HuH-7.5 (cell line): ENCODE measurements at places on chromosomes 3 and 15.

GRCh38 chr15:61393949-61394348 lies 164.8 kb upstream of the RORA start:
- no peak for DNase-seq

- DNase-seq: no peak
These were observed 57.6 kb downstream of the ADAMTS17 start for GRCh38 chr15:100284191-100284590.

DNA sequence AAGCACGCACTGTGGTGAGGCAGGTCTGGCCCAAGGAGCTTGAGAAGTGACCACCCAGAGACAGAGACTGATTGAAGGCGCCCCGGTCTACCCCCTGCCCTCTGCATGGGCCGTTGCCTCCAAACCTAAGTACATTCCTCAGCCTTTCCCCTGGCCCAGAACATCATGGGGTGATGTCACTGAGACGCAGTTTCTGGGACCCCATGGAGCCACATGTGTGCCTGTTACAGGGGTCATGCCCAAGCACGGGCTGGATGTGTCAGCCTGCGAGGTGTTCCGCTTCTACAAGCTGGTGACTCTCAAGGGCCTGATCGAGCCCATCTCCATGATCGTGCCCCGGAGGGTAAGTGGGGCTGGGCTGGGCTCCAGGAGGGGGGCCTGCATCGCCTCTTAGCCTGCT lies 102.2 kb downstream of the ANP32A start:
- DNase-seq: no peak

DNA sequence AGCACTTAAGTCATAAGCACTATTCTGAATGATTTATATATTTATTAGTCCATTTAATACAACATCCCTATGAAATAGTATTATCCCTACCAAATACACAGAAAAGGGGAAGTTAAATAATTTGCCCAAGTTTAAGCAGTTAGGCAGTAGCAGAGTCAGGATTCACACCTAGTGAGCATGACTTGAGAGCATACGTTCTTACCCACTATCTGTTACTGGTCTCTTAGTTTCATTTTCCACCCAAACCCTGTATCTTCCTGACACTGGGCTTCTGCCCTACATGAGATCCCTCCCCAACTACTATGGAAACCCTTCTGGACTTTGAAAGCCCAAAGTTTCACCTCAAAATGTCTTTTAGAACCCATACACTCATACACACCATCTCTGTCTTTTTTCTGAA lies 4.4 kb upstream of the ATOSA start:
- DNase-seq: no peak

DNA sequence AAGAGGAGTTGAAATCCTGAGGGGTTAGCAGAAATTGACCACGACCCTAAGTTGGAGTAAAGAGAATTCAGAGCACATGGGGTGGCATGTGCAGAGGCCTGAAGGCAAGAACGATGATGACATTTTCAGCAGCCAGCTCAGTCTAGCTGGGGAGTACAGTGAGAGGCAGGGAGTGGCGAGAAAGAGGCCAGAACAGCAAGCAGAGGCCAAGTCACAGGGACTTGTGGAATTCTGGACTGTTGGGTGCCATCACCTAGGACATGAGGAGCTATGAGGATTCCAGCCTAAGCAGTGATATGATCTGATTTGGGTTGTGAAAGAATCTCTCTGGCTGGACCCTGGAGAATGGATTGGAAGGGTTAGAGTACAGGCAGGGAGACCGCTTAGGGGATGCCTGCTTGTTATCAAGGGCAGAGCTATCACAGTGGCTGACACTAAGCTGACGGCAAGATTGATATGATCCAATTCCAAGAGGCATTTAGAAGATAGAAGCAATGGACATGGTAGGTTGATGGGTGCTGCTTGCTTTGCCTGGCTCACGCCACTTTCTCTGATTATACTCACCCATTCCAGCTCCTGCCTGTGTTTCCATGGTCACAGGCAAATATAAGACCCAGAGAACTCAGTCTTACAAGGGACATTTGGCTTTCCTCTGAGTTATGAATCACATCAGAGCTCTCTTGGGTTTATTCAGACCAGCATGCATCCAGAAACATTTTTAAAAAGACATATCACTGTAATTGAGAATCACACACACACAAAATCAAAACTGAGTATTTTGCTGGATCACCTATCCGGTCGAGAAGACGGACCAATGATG lies 66.4 kb downstream of the LRTM1 start:
- DNase-seq: no peak

GRCh38 chr3:16504242-16504641 lies 9.3 kb downstream of the RFTN1 start:
- no peak for DNase-seq

DNA sequence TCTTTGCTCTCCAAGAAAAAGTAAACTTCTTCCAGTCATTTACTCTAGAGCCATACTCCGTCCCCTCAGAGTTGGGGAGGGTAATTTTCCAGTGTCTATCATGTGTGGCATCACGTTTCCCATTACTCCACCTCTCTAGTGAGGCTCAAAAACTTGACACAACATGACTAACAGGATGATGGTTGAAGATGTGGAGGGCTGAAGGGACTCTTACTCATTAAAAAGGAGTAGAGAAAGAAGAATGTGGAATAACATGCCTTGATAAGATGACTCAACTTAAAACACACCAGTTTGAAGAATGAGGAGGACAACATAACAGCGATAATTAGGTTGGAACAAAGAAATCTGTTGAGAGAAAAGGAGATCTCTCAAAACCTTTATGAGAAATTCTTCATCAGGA lies 894.3 kb downstream of the OTOL1 start:
- no peak for DNase-seq

GRCh38 chr3:124741027-124741426 lies 10.8 kb downstream of the UMPS start:
- DNase-seq: no peak

DNA sequence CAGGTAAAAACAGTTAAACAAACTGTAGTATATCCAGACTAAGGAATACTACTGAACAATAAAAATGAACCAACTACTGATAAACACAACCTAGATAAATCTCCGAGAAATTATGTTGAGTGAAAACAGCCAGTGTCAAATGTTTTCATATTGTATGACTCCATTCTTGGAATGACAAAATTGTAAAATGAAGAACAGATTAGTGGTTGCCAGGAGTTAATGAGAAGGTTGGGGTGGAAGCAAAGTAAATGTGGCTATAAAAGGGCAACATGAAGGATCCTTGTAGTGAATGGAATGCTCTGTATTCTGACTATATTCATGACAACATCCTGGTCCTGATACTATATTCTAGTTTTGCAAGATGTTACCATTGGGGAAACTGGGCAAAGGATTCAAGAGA lies 27.5 kb upstream of the ACKR4 start:
- no peak for DNase-seq

GRCh38 chr3:115825046-115825445 lies 201.7 kb downstream of the GAP43 start:
- no peak for DNase-seq

DNA sequence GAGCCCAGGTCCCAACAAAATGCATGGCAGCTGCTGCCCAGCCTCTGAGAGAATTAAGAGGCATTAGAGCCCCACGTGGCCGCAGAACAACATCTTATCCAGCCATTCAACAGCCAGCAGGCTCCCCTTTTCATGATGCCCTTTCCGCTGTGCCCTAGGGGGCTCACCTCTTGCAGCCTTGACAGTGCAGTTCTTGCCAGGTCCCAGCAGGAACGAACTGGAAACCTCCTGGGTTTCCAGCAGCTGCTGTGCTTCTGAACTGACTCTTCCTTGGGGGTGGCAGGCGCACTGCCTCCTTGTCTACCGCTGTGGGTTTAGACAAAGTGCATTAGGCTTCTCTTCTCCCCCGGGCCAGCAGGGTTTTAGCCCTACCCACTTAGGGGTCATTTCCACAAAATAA lies 85.2 kb downstream of the FAM174B start:
- DNase-seq: no peak

DNA sequence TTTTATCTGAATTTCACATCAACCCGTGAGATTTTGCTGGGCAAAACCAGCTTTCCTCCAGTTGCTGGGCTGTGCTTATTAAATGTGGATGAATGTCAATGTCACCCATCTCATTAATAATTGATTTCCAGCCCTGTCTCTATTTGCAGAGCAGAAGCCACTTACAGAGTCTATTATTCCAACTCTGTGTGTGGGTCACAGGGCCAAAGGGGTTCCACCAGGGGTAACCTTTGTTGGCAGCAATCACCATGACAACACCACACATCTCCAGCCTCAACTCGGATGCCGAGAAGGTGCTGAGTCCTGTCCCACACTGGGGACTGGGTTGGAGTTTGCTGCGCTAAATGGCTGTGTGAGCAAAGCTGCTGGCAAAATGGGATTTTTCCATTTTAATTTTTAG lies 51.1 kb upstream of the WNT5A start:
- no peak for DNase-seq

GRCh38 chr3:79027593-79027992 lies 740.2 kb downstream of the ROBO1 start:
- DNase-seq: no peak

DNA sequence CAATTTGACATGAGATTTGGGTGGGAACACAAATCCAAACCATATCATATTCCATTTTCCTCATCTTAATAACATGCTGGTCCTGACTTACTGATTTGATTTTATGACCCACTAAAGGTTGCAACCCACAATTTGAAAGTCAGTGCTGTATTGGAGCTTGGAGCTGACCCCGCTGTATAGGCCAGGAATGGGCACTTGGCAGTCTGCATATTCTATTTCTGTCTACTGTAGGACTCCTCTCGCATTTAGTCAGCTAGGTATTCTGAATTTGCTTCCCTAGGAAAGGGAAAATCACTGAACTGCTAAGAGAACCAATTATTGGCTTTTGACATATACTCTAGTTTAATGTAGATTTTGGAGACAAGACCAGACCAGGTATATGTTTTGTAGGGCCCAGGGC lies 157.0 kb downstream of the MFSD1 start:
- no peak for DNase-seq

DNA sequence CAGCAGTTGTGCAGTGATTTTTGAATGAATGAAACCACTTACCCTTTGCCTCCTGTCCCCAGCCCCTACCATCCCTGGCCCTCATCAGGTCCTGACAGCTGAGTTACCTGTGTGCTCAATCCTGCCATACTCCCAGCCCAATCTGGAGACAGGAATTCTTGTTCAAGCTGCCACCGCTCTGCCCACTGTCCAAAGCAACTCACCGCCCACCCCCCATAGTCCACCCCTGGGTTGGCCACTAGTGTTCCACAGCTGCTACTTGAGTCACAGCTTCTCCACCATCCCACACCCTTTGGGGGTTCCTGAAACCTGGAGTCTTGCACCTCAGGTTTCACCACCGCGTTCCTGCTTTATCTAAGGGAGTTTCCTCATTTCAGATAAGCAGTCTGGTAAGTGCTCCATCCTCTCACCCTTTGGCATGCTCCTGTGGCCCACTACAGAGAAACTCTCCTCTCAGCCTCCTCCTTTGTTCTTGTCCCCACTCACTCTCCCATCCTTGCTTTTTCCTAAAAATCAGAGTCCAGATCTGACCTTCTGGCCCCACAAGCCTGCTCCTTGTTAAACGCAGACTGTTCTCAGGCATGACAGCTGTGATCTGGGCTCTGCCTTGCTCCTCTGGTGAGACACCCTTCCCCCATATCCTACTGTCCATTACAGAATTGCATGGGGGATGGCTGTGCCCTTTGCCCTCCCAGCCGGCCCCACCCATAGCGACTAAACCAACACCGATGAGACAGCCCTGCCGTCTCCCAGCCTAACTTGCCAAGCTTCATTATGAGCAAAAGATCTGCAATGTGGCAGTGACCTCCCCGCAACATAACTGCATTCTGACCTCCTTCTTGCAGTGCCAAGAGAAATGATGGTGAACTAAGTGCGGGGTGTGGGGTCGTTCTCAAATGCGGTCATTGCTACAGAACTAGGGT lies 50.0 kb downstream of the CYP19A1 start:
- DNase-seq: peak; percentile 77

- no peak for DNase-seq
These were observed 49.7 kb upstream of the UTS2B start for GRCh38 chr3:191380001-191380400.

DNA sequence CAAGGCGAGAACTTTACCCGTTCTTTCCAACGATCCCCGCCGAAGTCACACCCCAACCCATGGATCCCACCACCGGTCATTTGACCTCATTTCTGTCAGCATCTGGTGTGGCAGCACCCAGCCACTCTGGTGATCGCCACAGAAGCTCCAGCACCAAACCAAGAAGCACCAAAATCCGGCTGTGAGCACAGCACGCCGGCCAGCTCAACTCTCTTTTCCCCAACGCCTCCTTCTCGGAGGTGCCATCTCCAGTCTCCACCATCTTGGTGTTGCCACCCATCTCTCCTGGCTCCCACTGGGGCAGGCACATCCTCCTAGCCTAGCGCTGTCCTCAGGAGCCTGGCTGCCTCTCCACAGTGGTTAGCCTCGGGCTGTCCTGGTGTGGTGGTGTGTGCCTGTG lies 6.5 kb downstream of the MUC4 start:
- DNase-seq: no peak

DNA sequence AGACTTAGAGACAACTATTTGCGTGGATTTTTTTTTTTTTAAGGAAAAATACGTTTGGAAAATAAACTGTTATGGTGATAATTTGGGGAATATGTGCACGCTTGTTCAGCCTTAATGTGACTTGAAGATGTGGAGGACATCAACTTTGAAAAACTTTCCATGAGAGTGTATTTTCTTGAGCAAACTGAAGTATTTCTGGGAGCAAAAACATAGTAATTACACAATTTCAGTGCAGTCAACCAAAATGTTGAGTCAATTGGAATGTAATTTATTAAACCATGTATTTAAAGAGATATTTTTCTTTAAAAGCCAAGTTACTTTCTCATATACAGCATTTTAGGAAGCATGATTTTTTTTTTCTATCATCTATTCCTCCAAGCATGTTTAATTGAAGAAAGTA lies 80.3 kb upstream of the FLNB start:
- DNase-seq: no peak

DNA sequence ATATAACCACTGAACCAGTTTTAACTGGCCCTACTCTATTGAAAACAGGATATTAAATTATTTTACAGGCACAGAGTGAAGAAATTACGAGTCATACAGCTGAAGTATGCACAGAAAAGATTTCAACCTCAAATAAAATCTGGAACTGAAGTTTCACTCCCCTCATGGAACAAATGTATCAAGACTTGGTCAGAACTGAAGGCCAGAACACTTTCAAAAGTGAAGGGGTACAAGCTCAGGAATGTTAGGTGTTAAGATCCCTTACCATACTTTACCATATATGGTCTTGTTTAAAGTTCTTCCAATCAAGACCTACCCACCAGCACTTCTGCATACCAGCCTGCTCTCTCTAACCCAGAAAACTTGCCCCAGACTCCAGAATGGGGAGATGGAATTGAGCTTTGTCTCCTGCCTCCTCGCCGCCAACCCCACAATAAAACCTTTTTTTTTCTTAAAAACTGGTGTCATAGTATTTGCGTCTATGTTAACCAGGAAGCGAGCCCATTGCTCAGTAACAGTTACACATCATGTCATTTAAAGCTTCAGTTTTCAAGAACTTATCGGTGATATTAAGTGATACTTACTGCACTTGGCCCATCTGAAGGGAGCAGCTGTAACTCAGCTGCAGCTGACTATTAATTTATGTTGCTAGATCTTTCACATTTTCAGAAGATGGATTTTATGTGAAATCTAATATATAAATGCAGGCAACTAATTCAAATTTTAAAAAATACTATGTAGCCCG lies 59.9 kb downstream of the OXSM start:
- no peak for DNase-seq
